ENCODE measurements at places on chromosomes 1 and 21. TPM values are rescaled to one million over a fixed set of nuclear protein-coding genes. Genes with fewer than 3 reads are reported as not detected.

DNA sequence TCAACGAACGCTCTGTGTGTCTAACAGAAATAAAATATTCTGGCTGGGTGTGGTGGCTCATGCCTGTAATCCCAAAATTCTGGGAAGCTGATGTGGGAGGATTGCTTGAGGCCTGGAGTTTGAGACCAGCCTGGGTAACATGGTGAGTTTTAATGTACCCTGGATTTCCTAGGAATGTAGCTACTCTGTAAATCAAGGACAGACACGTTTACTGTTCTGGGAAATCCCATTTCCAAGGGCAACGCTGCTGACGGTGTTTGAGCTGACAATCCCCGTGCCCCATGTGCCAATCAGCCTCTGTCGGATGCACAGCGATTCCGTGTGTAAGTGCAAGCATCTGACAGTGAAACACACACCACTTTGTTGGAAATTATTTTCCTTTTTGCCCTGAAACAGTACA is 8.0 kb downstream of the CORT start:
- DNase-seq, result no peak

EVA1B gene
- total RNA-seq, result 7.3 TPM

DEPDC1 gene
- total RNA-seq, result 24.5 TPM

DNA sequence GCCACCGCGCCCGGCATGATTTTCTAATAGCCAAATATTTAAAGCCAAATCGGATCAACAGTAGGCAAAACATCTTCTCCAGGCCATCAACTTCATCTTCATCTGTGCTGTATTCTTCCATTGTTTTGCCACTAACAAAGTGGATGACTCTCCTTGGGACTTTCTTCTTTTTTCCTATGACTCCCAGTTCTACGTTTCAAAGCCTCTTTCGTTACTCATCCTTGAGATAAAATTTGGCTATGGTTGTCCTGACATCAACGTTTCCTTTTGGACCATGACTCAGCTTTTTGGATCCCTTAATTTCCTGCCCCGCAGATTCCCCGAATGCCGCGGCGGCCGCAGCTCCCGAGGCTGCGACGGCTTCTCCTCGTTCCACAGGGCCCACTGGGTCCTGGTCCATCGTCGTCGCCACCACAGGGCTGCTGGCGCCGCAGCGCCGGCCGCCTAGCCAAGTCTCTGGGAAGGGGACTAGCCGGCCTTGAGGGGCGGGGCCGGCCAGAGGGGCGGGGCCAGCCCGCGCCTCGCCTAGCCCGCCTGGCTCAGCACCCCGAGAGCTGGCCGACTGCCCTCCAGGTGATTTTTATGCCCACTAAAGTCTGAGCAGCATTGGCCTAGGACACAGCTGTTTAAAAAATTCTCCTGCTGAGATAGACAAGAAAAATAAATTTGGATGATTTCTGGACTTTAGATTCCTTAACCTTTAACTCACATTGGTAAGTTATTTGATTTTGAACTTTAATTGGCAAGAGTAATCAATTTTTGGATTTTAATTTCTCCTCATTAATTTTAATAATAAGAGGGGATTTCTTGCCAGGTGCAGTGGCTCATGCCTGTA is 93.9 kb downstream of the ADCY10 start:
- DNase-seq, result peak; percentile 8

DNA sequence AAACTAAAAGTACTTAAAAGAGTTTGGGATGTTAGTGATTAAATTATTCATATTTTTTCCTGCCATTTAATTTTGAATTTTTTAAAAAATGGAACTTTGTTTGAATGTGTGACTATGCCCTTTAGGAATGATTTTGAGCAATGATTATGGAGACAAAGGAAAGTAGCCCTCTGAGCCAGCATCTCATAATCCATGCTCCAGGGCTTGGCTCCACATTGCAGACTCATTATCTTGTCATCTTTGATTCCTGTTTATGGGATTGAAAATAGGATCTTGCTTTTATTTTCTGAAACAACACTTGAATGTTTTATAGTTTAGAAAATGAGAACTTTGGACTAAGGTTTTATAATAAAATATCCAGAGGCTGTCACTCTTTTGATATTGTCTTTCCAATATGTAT is 14.5 kb downstream of the AXDND1 start:
- DNase-seq, result no peak

DNA sequence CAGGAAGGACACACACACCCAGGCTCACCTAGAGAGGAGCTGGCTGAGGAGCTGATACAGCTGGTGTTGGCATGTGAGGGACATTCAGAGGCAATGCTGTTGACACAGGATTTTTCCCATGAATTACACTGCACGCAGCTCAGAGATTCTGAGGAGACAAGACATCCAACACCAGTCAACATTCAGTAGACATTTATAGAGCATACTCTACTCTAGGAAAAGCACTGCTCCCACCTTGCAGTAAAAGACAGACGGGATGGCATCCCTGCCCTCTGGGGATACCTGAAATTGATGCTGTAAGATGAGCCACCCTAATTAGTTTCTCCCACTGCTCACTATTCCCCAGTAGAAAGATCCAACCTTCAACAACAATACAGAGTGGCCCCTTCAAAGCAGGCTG is 5.1 kb downstream of the LYPD8 start:
- no peak for DNase-seq

DNA sequence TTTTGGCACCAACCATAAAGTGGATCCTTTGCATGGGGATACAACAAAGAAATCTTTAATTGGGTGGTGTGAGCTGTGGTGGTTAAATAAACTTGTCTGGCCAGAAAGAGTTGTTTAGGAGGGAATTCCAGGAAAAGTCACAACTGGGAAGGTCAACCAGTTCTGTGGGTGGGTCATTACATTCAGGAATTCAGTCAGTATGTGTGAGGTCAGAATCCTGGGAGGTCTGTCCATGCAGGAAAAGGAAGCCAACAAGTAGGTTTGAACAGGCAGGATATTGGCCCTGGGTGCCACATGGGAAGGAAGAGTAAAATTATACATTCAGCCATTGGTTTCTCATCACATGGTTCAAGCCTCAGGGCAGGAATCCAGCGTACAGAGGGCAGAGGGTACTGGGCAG is 162.3 kb upstream of the ADAMTS5 start:
- no peak for DNase-seq

- DNase-seq, result peak; percentile 88
Measured at GRCh38 chr1:222634180-222635013, 16.5 kb downstream of the MIA3 start.

GRCh38 chr1:100035214-100035613 is 65.4 kb downstream of the SLC35A3 start:
- no peak for DNase-seq

KRTAP12-2 gene
- total RNA-seq, result not detected

DNA sequence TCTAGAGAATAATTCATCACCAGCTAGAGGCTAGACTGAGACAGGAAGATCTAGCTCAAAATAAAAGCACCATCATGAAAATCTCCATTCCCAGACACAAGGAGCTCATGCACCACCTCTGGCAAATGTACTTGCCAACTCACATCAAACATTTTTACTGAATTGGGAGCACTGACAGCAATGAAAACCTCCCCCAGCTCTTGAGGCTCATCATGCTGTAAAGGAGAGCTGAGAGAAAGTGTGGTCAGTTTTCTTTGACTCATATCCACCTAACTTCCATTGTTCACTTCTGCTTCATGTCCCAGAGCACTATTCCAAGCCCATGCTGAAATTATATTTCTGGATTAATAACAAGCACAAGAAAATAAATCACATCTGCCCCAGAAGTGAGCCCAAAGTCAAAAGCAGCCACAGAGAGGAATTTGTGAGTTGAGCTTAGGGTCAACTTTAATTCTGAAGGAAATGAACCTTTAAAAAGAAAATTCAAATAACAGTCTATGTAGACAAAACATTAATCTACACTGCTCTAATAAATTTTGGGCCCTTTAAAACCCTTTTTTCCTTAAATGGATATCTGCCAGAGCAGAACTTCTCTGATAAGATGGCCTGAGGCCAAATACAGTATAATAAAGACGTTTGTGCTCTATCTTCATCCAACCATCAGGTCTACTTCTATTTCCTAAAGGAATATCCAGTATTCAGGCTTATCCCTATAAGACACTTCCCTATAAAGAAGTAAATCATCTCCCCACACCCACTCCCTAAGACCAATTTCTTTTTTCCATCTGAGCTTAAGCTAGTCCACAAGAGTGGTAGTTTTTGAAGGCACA is 85.9 kb upstream of the ADAM30 start:
- DNase-seq, result no peak

- DNase-seq, result no peak
Measured at GRCh38 chr1:17403081-17403480, 31.1 kb downstream of the PADI6 start.

DNA sequence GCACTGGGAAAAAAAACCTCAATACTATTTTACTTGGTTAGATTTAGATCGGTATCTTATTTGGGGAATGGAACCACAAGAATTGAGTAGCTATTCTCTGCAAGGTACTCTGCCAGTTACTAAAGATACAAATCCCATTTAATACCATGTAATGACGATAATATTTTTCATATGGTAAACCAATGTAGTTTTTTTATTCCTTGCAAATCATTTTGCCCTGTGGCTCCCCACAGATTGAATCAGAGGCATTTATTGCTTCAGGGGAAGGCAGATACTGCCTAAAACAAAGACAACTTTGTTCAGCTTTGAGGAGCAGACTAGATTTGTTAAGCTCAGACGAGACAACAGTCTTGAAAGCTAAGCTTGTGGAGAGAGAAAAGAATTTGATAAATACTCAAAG is 226.7 kb upstream of the RUNX1 start:
- no peak for DNase-seq

ACTN2 gene
- total RNA-seq, result not detected

PTGFRN gene
- total RNA-seq, result 0.79 TPM

DNA sequence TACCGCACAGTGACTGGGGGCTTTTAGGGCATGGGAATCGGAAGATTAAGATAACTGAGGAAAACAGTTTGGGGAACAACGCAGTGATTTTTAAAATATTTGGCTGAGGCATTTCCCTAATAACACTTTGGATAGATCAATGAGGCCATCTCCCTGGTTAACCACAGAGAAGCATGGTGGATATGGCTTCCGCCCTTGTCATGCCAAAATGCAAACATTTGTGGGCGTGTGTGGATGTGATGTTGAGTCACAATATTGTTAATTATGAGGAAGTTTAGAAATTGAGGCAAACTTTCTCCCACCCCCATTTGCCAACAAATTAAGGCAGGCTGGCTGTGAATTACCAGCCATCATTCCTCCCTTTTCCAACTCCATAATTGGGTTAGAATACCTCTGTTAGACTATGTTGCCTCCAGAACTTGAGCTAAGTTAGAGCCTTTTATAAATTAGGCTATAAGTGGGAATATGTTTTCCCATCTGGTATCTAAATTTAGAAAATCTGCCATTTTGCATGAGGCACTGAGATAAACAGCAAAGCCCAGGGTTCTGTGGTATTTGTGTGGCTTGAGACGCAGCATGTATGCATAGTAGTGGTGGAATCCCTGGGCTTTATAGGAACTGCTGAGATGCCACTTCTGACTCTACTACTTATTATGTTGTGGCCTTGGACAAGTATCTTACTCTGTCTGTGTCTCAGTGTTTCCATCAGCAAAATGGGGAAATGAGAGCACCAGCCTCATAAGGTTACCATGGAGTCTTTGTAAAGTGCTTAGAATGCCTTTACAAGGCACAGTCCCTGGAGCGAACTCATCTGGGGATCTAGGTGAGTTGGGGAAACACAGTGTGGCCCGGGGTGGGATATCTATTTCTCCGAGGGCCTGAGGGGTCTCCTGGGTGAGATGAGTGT is 154.6 kb downstream of the C1orf94 start:
- DNase-seq, result no peak

ADAMTS1 gene
- total RNA-seq, result 2.4 TPM

GRCh38 chr1:37486680-37487618 is 12.6 kb downstream of the ZC3H12A start:
- peak; percentile 73 for DNase-seq

GRCh38 chr1:217462159-217462558 is 168.7 kb downstream of the GPATCH2 start:
- DNase-seq, result no peak

GRCh38 chr1:160070243-160071163 is 543 bp upstream of the KCNJ10 start:
- peak; percentile 61 for DNase-seq

- no peak for DNase-seq
Measured at GRCh38 chr21:18887922-18888602, 484.5 kb upstream of the TMPRSS15 start.

DNA sequence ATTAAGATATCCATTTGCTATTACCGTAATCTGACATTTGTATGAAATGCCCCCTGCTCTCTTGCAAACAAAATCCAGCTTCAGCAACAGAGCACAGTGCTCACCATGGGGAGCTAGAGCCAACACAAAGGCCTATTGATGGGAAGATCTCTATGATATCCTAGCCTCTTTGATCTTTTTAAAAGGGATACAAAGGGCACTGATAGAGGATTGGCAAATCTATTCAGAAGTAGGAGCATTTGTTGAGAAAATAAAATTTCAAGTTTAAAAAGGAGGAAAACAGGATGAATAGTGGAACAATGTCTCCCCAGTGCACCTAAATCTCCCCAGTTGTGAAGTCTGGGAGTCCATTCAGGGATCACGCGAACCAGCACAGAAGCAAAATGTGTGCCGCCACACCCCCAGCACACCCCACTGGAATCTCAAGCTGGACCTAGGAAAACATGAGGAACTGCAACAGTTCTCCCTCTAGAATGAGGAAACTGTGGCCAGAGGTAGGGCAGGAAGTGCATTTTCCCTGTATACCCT is 32.2 kb downstream of the MRAP start:
- DNase-seq, result no peak

GRCh38 chr1:8800416-8800815 is 17.0 kb downstream of the RERE start:
- no peak for DNase-seq

CTH gene
- total RNA-seq, result 2.9 TPM

- no peak for DNase-seq
Measured at GRCh38 chr1:57013522-57013921, 47.7 kb upstream of the C8B start.

DNA sequence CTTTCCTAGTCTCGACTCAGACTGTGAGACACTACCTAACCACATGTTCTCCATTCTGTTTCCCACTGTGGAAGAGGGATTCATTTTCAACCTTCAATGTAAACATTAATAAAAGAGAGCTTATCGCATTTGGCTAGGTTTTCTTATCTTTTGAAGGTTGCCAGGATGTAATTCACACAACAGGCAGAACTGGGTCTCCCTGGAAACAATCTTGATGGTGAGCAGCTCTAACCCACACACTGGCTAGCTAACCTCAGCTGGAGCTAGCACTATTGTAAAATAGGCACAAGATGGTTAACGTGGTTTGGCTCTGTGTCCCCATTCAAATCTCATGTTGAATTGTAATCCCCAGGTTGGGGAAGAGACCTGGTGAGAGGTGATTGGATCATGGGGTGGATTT is 75.1 kb downstream of the ZSCAN20 start:
- DNase-seq, result no peak

DNA sequence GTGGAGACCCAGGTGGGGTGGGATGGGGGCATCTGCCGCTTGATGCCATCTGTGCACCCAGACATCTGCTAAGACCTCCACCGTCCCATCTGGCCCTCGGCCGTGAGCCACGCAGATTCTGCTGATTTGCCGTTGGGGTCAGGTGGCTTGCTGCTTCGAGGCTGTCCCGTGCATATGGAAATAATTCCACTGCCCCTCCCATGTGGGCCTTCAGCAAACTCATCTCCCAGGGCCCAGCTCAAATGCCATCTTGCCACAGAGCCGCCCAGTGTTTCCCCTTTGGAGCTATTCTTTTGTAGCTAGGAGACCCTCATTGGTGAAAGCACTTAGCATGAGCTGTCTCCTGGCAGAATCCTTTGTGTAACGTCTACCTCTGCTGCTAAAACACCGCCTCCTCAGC is 99.8 kb downstream of the KAZN start:
- DNase-seq, result no peak

PFKFB2 gene
- 2.1 TPM for total RNA-seq

- no peak for DNase-seq
Measured at GRCh38 chr1:67399199-67399993, 30.8 kb downstream of the SERBP1 start.

- peak; percentile 14 for DNase-seq
Measured at GRCh38 chr1:246782120-246782900, 58.1 kb downstream of the SCCPDH start.

RIMKLA gene
- total RNA-seq, result 0.44 TPM
